ENCODE measurements at places on chromosomes 7 and 10.

- no peak for DNase-seq
Measured at GRCh38 chr7:158367634-158367982, 220.0 kb downstream of the PTPRN2 start.

GRCh38 chr10:60441515-60441914, 51.8 kb upstream of the ANK3 start:
- no peak for DNase-seq

DNA sequence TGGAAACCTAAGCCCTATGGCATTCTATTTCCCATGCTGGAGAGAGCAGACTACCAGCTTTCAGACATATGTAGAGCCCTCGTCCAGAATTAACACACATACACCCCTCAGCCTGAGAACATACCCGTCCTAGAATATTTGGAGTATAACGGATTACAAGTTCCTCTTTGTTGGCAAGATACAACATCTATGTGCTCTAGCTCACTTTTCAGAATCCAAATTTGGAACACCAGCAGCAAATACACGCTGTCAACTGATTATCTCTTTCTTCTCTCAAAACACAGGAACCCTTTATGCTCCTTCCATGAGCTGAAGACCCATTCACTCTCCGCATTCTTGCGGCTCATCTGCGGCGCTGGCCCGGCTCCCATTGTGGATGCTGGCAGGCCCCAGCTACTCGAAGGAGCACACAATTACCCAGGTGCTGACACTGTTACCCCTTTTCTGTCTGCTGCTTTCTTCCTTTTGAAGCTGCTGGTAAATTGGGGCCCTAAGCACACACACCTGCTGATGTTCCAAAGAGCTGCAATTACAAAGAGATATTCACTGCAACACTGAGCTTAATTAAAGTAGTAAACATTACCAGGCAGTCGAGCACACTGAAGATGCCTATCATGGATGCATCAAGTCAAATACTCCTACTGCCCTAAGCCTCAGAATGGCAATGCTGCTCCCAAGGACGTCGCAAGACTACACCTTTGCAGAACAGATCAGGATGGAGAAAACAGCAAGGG, 70.0 kb downstream of the VOPP1 start:
- DNase-seq = no peak

DNA sequence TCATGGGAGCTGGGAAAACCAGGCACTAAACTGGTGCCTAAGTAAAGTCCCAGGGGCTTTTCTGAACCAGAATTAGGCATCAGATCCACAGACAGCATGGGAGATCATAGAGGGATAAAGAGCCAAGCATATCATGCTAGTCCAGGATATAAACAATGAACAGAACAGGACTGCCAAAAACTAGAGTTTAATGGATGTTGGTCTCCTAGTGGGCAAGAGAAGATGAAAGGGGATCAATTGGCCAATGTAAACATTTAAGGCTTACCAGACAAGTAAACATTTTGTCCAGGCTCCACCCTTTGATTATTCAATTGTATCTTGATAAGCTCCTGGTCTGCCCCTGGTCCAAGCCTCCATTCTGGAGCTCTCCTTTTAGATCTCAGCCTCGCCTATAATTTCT, 18.9 kb downstream of the MACC1 start:
- no peak for DNase-seq

GRCh38 chr10:72375585-72375984, 20.9 kb upstream of the DNAJB12 start:
- no peak for DNase-seq

GRCh38 chr7:14340393-14341074, 351.1 kb upstream of the ETV1 start:
- no peak for DNase-seq

GRCh38 chr7:37441816-37442215, 6.8 kb downstream of the ELMO1 start:
- DNase-seq = no peak
